Activated CD4-positive, alpha-beta T cell treated with anti-CD3 and anti-CD28 coated beads, Interleukin-2, amount 10 ng/mL, durations not matched to agents 7 days and 5 days (primary cell): ENCODE measurements at places on chromosomes 4 and X. TPM values are rescaled to one million over a fixed set of nuclear protein-coding genes. Genes with fewer than 3 reads are reported as not detected.

DNA sequence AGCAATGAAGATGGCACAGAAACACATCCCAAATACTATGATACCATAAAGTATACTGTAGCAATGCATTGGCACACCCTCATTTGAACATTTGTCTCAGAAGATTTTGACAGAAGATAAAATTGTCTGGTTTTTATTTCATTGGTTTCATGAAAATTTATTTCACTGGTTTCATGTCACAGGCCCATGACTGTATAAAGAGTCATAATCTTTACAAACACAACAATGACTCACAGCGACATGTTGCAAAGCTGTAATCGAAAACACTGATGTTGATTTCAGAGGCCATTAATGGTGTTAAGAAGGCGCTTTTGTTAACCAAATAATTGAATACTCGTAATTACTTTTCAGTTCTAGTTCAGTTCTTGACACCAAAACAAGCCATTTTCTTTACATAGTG, 8.1 kb upstream of the DTHD1 start:
- H3K36me3 ChIP-seq: no peaks in the 10 kb centered on the region
- peaks cover 21% of the 10 kb centered on the region for H3K4me1 ChIP-seq
- DNase-seq: no peak
- no peak overlapping the region for H3K27ac ChIP-seq
- H3K27me3 ChIP-seq: peaks cover 3% of the 10 kb centered on the region

DNA sequence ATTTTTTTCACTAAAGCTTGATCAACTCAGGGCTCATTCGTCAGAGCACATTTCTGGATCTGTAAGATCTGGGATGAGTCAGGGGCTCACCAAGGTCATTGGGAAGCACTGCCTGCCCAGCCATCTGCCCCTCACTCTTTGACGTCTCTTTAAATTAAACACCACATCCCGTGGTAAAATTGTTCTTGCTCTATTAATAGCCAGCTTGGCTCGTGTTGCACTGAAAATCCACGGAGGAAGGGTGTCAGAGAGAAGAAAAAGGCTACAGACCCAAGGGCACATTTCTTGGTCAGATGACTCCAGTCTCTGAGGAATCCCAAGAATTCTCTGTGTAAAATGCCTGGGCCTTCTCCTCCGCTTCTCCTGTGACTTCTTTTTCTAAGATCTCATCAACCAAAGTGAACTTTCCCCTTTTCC, 45.7 kb upstream of the GATB start:
- no peak overlapping the region for H3K4me3 ChIP-seq
- H3K27me3 ChIP-seq: no peaks in the 10 kb centered on the region
- H3K36me3 ChIP-seq: no peaks in the 10 kb centered on the region
- no peaks in the 10 kb centered on the region for H3K4me1 ChIP-seq
- no peak overlapping the region for H3K27ac ChIP-seq
- DNase-seq: no peak

- DNase-seq: no peak
- no peaks in the 10 kb centered on the region for H3K27me3 ChIP-seq
- peaks cover 5% of the 10 kb centered on the region for H3K36me3 ChIP-seq
- no peaks in the 10 kb centered on the region for H3K4me1 ChIP-seq
- no peak overlapping the region for H3K27ac ChIP-seq
- no peak overlapping the region for H3K4me3 ChIP-seq
Observed at GRCh38 chr4:17924189-17924588, 97.4 kb downstream of the LCORL start.

Gene TLR1
- total RNA-seq: 21.0 TPM

DNA sequence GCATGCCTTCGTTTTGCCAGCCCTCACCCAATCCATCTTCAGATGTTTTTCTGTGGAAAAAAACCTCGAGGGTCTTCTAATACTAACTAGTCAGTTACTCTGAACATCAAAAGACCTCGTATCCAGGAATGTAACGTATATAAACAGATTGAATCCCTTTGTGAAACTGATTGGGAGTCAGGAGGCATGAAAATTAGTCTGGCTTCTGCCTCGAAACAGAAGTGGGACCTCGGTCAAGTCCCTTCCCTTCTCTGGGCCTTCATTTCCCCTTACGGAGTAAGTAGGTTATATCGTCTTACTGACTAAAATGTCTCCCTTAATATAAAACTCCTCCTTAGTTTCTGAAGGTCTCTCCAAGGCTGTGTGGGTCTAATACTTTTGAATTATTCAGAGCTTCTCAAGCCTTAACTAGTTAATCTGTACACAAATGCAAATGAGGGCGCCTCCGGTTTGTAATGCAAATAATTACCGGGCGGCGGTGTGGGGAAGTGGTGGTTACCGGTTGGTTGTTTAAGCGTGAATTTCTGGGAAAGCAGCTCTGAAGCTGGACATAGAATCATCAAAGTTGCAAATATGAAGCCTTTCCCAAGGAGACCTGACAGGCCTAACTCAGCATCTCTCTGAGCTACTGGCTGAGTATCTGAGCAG, 11.4 kb upstream of the NKRF start:
- H3K27ac ChIP-seq: no peak overlapping the region
- no peak for DNase-seq
- no peak overlapping the region for H3K4me3 ChIP-seq
- no peaks in the 10 kb centered on the region for H3K27me3 ChIP-seq
- H3K36me3 ChIP-seq: peaks cover 16% of the 10 kb centered on the region

GRCh38 chr4:7719354-7720174, 220.1 kb downstream of the AFAP1 start:
- H3K4me3 ChIP-seq: no peak overlapping the region
- no peaks in the 10 kb centered on the region for H3K4me1 ChIP-seq
- no peak overlapping the region for H3K27ac ChIP-seq
- no peaks in the 10 kb centered on the region for H3K36me3 ChIP-seq

- H3K27me3 ChIP-seq: no peaks in the 10 kb centered on the region
- H3K27ac ChIP-seq: no peak overlapping the region
- DNase-seq: no peak
- no peaks in the 10 kb centered on the region for H3K36me3 ChIP-seq
- H3K4me1 ChIP-seq: no peaks in the 10 kb centered on the region
- H3K4me3 ChIP-seq: no peak overlapping the region
Observed at GRCh38 chr4:22179124-22179874, 230.7 kb upstream of the KCNIP4 start.

GRCh38 chr4:113591982-113592381, 169.6 kb downstream of the CAMK2D start:
- no peaks in the 10 kb centered on the region for H3K27me3 ChIP-seq
- peaks cover 19% of the 10 kb centered on the region for H3K4me1 ChIP-seq
- H3K36me3 ChIP-seq: peaks cover 50% of the 10 kb centered on the region
- DNase-seq: no peak
- no peak overlapping the region for H3K27ac ChIP-seq
- no peak overlapping the region for H3K4me3 ChIP-seq

GRCh38 chr4:67658302-67658701, 42.7 kb downstream of the UBA6 start:
- peaks cover 92% of the 10 kb centered on the region for H3K36me3 ChIP-seq
- H3K27ac ChIP-seq: no peak overlapping the region
- H3K4me1 ChIP-seq: peaks cover 3% of the 10 kb centered on the region
- H3K4me3 ChIP-seq: no peak overlapping the region

Gene USP17L20
- not detected for total RNA-seq

GRCh38 chr4:89538886-89539285, 231.3 kb upstream of the GPRIN3 start:
- peaks cover 19% of the 10 kb centered on the region for H3K27me3 ChIP-seq
- H3K4me3 ChIP-seq: no peak overlapping the region
- no peak for DNase-seq
- peaks cover 9% of the 10 kb centered on the region for H3K4me1 ChIP-seq
- H3K36me3 ChIP-seq: peaks cover 3% of the 10 kb centered on the region

Gene TRIM61
- 1.1 TPM for total RNA-seq

DNA sequence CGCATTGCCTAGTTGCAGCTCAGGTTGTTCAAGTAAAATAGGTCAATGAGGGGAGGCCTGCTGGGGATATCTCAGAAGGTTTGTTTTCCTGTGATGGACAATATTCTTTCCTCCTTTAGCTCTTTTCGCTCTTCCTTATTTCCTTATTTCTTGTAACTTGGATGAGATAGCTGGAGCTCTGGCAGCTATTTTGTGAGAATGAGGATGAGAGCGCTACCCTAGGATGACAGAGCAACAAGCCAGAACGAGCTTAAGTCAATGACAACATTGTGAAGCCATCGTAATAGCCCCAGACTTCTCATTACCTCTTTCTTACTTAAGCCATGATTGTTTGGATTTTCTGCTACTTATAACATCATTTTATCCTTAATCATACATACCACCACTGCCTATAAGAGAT, 124.3 kb upstream of the GATB start:
- H3K4me1 ChIP-seq: peaks cover 22% of the 10 kb centered on the region
- no peaks in the 10 kb centered on the region for H3K36me3 ChIP-seq
- H3K27ac ChIP-seq: no peak overlapping the region
- H3K4me3 ChIP-seq: no peak overlapping the region
- no peak for DNase-seq

Gene S100G
- total RNA-seq: not detected

Gene TRO
- 0.54 TPM for total RNA-seq

GRCh38 chrX:129997086-129997485, 14.7 kb downstream of the BCORL1 start:
- no peaks in the 10 kb centered on the region for H3K36me3 ChIP-seq
- H3K27ac ChIP-seq: no peak overlapping the region
- H3K4me1 ChIP-seq: peaks cover 9% of the 10 kb centered on the region
- H3K27me3 ChIP-seq: no peaks in the 10 kb centered on the region
- no peak for DNase-seq
- no peak overlapping the region for H3K4me3 ChIP-seq

Gene NDP
- not detected for total RNA-seq

Gene PPBP
- total RNA-seq: not detected

Gene NHSL2
- total RNA-seq: 1.00 TPM

- H3K27ac ChIP-seq: no peak overlapping the region
- H3K36me3 ChIP-seq: no peaks in the 10 kb centered on the region
- H3K4me1 ChIP-seq: no peaks in the 10 kb centered on the region
- no peak for DNase-seq
- no peak overlapping the region for H3K4me3 ChIP-seq
Observed at GRCh38 chrX:134641346-134641745, 16.9 kb downstream of the PLAC1 start.

Gene CHIC1
- 6.1 TPM for total RNA-seq

- H3K4me1 ChIP-seq: no peaks in the 10 kb centered on the region
- no peaks in the 10 kb centered on the region for H3K36me3 ChIP-seq
- no peak overlapping the region for H3K4me3 ChIP-seq
- no peaks in the 10 kb centered on the region for H3K27me3 ChIP-seq
Observed at GRCh38 chr4:172356016-172356415, 542.8 kb downstream of the GALNTL6 start.

DNA sequence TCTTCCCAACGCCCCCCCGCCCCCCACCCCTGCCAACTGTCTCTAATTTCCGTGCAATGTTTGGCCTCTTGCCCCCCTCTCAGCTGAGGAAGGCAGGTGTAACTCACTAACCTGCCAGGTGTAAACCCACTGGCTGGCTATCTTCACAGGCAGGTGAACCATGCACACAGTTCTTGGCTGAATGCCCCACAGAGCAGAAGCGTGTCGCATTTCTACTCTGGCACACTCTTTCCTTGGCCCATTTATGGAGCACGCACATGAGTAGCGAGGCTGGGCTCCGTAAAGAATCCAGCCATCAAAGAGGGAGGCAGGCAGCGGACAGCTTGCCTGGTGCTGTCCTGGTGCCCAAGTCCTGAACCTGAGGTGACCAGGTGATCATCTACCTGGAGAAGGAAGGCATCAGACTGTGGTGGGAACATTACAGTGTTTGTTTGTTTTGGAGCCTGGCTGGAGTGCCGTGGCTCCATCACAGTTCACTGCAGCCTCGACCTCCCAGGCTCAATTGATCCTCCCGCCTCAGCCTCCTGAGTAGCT, 39.2 kb upstream of the CRMP1 start:
- H3K36me3 ChIP-seq: no peaks in the 10 kb centered on the region
- no peak for DNase-seq
- H3K27me3 ChIP-seq: peaks cover 8% of the 10 kb centered on the region
- no peak overlapping the region for H3K4me3 ChIP-seq
- no peaks in the 10 kb centered on the region for H3K4me1 ChIP-seq

GRCh38 chrX:40506201-40506985, 74.4 kb upstream of the ATP6AP2 start:
- no peak overlapping the region for H3K4me3 ChIP-seq
- no peak for DNase-seq
- no peaks in the 10 kb centered on the region for H3K4me1 ChIP-seq
- no peaks in the 10 kb centered on the region for H3K36me3 ChIP-seq
- H3K27ac ChIP-seq: no peak overlapping the region

DNA sequence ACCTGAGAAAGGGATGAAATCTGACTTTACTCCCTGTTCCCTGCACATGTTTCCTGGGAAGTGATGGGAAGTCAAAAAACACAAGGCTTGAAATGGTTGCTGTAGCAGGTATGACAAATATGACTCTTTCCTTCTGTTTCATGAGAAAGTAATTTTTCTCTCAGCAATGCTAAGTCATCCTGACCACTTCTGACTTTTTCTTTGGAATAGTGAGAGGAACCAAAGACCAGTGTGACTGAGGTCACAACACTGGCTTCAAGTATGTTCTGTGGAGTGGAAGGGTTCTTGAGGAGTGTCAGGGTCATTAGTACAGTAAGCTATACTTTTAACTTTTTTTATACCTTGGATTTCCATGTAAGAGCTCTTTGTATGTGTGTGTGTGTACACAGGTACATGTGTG, 225.3 kb downstream of the PPP3CA start:
- H3K36me3 ChIP-seq: no peaks in the 10 kb centered on the region
- H3K4me3 ChIP-seq: no peak overlapping the region
- DNase-seq: no peak
- no peaks in the 10 kb centered on the region for H3K27me3 ChIP-seq

GRCh38 chr4:8208565-8208964, 9.5 kb downstream of the SH3TC1 start:
- H3K27me3 ChIP-seq: no peaks in the 10 kb centered on the region
- no peak overlapping the region for H3K4me3 ChIP-seq

DNA sequence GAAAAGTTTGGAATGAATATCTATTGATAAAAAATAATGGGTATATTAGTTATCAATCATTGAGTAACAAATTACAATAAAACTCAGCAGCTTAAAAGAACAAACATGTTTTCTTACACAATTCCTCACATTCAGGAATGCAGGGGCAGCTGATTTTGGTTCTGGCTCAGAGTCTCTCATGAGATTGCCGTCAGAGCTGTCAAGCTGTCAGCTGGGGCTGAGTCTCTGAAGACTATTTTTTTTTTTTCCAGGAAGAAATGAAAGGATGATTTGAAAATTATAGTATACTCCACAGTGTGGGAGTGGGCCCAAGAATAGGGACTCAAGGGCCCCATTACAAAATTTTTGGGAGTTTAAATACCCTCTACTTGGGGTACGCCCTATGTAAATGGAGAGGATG, 219.1 kb downstream of the GC start:
- no peaks in the 10 kb centered on the region for H3K36me3 ChIP-seq
- H3K4me1 ChIP-seq: no peaks in the 10 kb centered on the region
- DNase-seq: no peak
- H3K27me3 ChIP-seq: no peaks in the 10 kb centered on the region
- no peak overlapping the region for H3K4me3 ChIP-seq
- no peak overlapping the region for H3K27ac ChIP-seq

Gene CCSER1
- not detected for total RNA-seq

Gene ZMAT1
- total RNA-seq: 5.8 TPM

DNA sequence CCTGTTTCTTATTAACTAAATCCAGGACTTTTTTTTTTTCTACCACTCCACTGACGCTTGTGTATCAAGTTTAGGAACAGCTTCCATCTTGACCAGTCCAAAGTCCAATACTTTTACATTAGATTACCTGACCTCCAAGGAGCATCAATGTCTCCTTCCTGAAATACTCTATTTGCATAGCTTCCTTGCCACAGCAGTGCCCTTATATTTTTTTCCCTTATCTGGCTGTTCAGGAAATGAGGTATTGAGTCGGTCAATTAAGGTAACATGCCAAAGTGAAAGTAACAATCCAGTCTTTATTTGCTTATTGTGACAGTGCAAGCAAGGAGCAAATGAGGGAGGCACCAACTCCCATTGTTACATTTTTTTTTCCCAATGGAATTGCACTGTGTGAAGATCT, 730.8 kb upstream of the NDST4 start:
- H3K27ac ChIP-seq: no peak overlapping the region
- H3K4me1 ChIP-seq: no peaks in the 10 kb centered on the region
- no peaks in the 10 kb centered on the region for H3K27me3 ChIP-seq
- no peak overlapping the region for H3K4me3 ChIP-seq
- DNase-seq: no peak

Gene UNC5C
- total RNA-seq: not detected

Gene PABPC5
- total RNA-seq: not detected
